Subcutaneous adipose tissue (tissue), 4 donors: ENCODE measurements at places on chromosomes 2 and 18. TPM values are rescaled to one million over a fixed set of nuclear protein-coding genes. Genes with fewer than 3 reads are reported as not detected.

Gene NETO1
- 16.8 TPM for total RNA-seq

Gene ABCB11
- total RNA-seq = 12.1 TPM

Gene DOK6
- 10.8 TPM for total RNA-seq

Gene KCNK3
- total RNA-seq = 1.8 TPM

Gene ANKRD36
- total RNA-seq = 46.0 TPM

Gene SLC16A14
- 3.3 TPM for total RNA-seq

Gene FER1L5
- total RNA-seq = not detected
